ENCODE measurements at places on chromosomes 7 and 10.

DNA sequence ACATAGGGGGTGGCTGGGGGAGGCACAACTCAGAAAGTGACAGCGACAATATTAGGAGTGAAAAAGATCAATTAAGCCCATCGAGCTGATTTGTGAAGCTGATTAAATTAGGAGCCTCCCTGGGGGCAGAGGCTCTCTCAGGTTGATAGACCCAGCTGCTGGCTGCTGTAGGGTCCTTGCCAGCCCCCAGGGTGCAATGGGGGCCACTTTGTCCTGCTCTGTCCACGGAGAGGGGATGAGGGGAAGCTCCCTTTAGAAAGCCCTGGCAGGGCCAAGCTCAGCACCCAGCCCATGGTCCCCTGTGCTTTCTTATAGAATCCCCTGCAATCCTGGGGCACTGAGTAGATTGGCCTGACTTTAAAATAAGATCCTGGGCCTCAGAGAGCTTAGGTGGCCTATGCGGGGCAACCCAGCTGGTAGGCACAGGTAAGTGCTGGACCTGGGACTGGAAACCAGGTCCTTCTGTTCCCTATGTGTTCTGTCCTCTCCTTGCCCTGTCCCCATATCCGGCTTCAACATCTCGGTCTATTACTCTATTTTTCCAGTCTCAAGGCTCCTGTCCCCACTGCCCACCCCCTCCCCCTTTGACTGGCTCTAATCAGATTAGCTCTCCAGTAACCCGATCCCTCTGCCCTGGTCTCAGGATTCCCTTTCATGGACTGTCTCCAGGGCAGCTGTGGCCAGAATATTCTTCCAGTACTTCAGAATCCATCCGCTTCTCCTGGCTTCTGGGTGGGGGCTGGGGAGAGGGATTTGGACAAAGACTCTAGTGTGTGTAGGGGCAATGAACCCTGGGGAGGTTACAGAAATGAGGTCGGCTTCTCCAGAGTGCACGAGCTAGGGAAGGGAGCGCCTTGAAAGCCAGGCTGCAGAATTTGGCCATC lies 259.6 kb downstream of the RPS24 start:
- DNase-seq = peak; percentile 65

DNA sequence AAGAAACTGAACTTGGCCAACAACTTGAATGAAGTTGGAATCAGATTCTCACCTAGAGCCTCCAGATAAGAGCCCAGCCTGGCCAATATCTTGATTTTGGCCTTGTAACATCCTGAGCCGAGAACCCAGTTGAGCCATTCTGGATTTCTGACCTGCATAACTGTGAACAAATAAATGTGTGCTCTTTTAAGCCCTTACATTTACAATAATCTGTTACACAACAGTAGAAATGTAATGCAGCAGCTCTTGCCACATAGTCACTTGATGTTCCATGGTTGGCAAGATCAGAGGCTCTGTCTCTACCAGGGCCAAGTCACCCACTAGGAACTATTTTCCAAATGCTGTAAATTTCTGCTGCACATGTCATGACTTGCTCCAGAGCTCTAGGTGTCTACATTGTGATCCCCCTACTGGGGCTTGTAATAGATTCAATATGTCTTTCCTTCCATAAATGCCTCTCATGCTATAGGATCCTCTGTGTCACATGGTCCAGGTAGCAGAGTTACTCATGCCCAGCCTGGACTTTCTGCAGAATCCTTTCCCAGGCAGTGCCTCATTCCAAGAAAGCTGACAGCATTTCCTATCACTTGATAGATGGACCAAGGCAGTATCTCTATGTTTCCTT lies 11.4 kb upstream of the RBM20 start:
- no peak for DNase-seq

DNA sequence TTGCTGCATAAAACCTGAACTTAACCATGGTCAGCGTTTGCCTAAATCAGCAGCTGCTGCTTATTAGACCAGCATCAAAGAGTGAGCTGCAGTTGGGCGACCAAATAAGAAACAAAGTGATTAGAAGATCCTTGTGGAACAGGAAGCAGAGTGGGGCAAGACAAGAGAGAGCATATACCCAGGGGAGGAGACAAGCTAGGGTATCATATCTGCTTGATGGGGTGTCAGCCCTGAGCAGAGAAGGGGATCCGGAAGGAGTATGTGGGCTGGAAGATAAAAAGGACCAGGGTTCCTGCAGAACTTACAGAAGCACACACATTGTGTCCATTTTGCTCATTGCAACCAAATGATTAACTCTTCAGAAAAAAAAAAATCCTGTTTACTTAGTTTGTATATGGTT lies 213.6 kb downstream of the CELF2 start:
- no peak for DNase-seq

DNA sequence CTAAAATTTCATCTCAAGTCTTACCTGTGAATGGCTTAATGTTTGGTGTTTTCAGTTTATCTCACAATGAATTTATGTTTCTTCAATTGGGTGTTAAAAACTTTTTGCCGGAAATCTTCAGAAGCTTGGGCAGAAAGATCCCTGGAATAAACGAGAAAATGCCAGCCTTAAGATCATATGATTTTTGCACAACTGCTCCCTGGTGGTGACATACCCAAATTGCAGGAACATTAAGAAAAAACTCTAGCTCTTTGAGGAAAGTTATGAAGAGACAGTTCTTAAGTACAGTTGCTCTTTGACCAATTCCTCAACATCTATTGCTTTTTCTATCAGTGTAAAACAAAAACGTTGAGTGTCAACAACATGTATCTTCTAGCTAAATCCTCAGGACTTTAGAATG lies 48.2 kb upstream of the CREB5 start:
- DNase-seq = no peak

DNA sequence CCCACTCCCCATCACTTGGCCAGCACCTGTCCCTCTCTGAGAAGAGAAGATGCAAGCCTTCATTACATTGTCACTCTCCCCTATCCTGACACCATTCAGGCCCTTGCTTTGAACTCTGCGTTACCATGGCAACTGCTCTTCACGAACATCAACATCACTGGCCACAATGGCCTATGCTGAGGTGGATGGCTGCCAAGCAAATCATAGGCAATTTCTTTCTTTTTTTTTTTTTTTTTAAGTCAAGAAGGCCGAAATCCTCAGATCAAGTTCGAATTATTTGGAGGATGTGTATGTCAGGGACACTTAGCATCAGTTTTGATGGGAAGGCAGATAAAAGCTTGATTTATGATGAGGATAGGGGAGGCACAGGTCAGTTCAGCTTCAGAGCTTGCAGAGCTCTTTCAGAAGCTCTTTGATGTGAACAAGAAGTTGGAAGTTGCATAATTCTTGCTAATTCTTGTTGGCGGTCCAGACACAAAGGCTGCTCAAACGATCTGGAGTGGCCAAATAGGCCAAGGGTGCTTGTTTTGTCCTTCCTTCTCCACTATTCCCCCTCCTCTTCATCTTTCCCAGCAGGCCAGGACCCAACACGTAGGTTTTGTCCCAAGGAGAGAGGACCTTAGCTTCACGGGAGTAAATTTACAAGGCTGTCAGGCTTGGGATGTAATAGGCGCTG lies 179.9 kb upstream of the NPVF start:
- no peak for DNase-seq

All from femur (tissue), 1 donor.